ENCODE measurements at places on chromosomes 7 and 10.

DNA sequence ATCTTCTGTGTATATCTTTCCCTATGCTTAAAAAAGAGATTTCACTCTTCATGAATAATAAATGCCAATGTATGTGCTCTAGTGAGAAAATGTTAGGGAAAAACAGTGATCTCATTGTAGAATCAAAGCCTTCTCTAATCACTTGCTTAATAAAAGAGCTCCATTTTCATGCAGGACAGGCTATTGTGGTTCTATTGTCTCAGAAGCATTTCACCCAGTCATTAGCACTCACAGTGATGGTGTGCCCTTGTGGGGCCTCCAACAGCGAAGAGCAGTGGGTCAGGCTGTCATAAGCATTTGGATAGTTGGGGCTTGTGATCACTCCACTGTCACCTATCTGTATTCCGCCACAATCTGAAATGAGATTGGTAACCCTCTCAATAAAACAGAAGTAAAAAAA is 83.9 kb upstream of the RSU1 start:
- no peak for DNase-seq

- DNase-seq = no peak
Observed at GRCh38 chr10:93182049-93182327, 108.3 kb downstream of the CYP26A1 start.

DNA sequence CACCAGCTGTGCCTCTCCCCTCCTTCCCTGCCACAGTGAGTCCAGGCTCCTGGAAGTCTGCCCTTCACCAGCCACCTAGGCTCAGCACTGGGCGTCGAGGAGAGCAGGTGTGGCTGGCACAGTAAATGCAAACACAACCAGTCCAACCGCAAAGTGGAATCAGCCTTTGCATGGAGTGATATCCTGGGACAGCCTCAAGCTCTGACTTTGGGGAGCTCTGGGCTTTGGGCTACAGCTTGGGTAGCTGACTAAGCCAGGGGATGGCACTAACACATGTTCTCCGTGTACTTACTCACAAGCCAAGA is 312.4 kb downstream of the KCNMA1 start:
- DNase-seq = no peak

DNA sequence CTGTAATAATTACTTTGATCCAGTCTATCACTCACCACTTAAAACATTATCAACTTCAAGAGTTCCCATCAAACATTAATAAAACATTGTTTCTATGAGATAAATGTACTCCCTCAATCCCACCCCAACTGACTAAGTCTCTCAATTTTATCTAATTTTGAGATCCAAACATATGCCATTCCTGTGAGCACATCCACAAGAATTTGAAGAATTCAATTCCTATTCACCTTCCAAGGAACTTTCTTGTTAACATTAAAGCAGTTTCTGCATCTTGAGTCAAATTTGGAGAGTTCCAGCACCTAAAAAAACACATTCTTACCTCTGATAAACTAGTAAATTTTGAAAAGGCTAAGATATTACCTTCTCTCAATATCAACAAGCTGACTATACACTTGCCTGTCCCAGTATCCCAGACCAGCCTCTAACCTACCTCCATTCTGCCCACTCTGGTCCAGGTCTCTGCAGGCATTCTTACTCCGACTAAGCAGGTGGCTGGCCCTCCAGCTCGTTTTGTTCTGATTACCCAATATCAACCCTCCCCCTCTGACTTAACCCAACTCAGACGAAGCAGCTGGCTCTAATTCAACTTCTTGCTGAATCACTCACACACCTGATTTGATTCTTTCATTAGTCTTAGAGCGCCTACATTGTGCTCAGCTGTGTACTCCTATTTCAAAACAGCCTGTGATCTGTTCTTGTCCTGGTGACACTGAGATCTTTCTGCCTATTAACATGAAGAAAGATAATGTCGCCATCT is 275.2 kb downstream of the IPMK start:
- no peak for DNase-seq

DNA sequence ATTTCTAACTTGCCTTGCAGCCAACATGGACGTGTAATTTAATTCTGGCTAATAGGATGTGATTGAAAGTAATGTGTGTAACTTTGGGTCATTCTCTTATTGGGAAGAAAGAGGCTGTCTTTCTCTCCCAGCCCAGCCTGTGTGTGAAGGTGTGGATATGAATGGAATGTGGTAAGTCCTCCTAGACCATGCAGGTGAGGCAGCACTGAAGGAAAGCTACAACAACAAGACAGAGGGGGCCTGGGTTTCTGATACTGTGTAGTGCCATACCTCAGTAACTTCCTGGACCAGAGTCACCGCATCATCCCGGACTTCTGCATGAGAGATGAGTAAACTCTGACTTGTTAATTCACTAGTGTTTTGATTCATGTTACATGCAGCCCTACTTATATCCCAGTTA is 237.0 kb downstream of the EXOC4 start:
- no peak for DNase-seq

GRCh38 chr10:58948303-58948702 is 228.1 kb upstream of the PHYHIPL start:
- no peak for DNase-seq

GRCh38 chr10:114932225-114932624 is 5.8 kb upstream of the TRUB1 start:
- DNase-seq = no peak

DNA sequence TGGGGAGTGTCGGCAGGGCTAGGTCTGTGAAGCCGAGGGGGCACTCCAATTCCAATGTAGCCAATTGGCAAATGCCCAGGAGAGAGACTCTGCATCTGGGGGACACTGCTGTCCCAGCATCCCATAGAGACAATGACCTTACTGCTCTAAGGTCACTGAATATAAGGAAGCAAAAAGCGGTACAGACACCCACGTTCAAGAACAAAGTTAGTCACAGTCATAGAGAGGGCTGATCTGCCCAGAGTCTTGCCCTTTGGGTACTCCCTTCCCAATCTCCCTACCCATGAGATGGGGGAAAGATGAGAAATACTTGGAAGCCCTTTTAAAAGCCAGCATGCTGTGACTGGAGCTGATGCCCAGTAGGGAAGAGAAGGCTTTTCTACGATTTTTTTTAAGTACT is 76.3 kb upstream of the GSDME start:
- peak; percentile 23 for DNase-seq

GRCh38 chr7:18555120-18555519 is 59.6 kb downstream of the HDAC9 start:
- DNase-seq = no peak

- no peak for DNase-seq
Observed at GRCh38 chr10:124077208-124077993, 16.0 kb downstream of the CHST15 start.

DNA sequence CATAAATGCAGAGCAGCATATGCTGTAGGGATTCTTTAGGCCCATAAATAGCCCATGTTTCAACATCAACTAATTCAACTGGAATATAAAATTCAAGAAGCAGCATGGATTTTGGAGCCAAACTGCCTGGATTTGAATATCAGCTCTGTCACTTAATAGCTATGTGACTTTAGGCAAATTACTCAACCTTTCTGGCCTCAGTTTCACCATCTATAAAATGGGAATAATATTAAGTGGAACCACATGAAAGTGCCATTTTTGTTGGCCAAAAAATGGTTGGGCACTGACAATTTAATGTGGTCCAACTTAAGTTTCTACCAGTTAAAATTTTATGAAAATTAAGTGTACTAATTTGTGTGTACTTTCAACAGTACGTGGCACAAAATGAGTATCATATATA is 98.1 kb downstream of the GSAP start:
- no peak for DNase-seq

DNA sequence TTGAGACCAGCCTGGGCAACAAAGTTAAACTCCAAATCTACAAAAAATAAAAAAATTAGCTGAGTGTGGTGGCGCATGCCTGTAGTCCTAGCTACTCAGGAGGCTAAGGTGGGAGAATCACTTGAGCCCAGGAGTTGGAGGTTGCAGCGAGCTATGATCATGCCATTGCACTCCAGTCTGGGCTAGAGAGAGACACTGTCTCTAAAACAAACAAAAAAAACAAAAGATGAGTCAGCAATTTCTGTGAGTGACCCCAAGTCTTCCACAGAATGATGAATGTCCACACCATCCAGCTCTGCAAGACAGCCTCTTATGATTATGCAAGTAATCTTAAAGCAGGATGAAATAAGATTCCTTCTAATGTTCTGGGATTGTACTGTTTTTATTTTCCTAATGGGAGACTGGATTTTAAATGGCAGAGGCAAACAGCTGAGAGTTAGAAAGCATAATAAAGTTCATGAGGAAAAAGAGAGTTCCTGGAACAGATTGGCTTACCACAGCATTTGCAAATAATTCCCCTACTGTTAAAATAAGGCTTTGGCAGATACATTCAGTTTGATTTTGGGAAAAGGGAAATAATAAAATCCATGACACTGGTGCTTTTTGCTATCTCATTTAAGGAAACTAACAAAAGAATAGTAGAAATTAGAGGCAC is 18.9 kb upstream of the PRKAR2B start:
- no peak for DNase-seq

GRCh38 chr7:16989811-16990413 is 108.1 kb upstream of the AGR3 start:
- peak; percentile 36 for DNase-seq

Data from MV-4-11 (cell line).